CD4-positive, alpha-beta T cell treated with Interleukin-21 for 1 hour (primary cell): ENCODE measurements at places on chromosomes 12 and 14.

GRCh38 chr12:10048526-10048925 is 18.0 kb downstream of the CLEC9A start:
- no peak for DNase-seq

- DNase-seq, result no peak
Measured at GRCh38 chr12:57049119-57049446, 846 bp downstream of the MYO1A start.

GRCh38 chr12:77167801-77168200 is 102.4 kb upstream of the E2F7 start:
- DNase-seq, result no peak

DNA sequence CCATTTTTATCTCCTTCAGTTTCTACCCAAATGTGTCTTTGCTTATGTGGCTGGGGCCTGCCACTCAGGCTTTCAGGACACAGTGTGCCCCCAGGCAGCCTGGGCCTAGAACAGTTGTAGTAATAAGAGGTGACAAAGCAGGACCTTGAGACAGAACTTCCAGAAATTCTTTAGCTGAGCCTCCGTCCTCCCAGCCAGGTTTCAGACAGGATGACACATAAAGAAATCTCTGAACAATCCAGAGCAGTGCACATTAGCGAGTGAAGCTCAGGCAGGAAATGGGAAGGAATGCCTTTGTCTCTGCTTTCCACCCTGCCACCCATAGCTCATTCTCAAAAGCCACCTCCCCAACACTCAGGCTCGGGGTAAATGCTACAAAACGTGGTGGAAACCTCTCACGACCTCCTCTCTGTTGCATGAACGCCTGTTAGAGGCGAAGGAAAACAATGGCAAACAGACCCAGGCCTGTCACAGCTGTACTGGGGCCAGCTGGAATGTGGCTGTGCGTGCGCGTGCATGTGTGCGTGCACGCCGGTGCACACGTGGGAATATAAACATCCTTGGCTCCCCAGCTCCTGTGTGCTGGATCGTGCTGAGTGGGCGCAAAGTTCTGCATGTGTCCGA is 286.7 kb downstream of the ZFP36L1 start:
- DNase-seq, result no peak
